Central memory CD8-positive, alpha-beta T cell (primary cell): ENCODE measurements at places on chromosomes 13 and 19.

DNA sequence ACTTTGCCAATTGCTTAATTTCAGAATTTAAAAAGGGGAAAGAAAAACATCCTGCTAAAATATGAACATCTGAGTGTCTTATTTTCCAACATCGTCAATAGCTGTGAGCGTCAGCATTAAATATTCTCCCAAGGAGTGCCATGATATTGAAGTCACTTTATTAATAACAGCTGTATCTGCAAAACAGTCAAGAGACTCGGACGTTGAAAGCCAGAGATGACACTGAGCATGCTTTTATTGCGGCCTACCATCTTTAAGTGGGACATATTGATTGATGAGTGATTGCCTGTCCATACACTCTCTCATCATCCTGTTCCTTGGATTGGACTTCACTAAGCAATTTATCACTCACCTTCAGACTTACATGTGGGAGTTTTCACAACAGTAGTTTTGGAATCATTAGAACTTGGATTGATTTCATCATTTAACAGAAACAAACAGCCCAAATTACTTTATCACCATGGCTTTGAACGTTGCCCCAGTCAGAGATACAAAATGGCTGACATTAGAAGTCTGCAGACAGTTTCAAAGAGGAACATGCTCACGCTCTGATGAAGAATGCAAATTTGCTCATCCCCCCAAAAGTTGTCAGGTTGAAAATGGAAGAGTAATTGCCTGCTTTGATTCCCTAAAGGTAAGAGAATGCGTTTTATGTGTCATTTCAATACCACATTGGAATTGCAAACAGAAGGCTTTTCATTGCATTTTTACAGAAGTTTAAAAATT, 53.8 kb downstream of the MBNL2 start:
- DNase-seq: no peak

DNA sequence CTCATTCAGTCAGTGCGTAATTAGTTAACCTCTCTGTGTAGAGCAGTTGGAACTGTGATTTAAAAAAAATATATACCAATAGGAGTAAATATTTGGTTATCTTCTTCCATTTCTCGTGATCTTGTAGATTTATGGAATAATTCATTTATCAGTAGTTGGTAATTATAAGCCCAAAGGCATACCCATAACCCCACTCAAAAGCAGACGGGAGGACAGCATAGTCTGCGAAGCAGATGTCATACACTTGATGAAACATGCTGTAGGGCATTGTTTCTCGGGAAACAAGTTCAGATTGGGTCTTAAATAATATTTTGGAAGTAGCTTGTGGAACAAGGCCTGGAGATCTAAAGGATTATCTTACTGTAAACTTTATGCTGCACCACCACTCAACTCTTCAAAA, 119.7 kb downstream of the FRY start:
- no peak for DNase-seq

DNA sequence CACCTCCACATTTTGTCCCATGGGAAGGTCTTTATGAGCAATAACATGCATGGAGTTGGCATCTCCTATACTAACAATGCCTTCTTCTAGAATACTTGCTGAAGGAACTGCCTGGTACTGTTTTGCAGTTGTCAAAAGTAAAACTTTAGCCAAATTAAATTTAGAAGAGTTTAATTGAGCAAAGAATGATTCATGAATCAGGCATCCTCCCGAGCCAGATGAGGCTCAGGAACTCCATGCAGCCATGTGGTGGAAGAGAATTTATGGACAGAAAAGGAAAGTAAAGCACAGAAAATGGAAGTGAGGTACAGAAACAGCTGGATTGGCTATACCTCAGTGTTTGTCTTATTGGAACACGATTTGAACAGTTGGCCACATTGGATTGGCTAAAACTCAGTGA, 1081.9 kb downstream of the SLITRK1 start:
- no peak for DNase-seq

DNA sequence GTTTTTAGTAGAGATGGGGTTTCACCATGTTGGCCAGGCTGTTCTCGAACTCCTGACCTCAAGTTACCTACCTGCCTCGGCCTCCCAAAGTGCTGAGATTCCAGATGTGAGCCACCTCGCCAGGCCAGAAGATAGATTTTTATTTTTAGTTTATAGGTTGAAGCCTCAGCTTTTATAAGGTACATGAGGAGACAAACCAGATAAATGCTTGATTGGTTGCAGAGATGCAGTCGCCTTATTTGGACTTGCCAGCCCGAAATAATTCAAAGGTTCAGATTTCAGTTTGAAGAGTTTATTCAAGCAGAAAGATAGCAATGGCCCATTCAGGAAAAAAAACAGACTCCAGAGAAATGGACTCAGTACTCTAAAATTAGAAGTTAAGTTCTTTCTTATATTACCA, 3.1 kb downstream of the ZNF69 start:
- no peak for DNase-seq

- DNase-seq: no peak
Measured at GRCh38 chr19:49560358-49560900, 19.9 kb downstream of the NOSIP start.

- no peak for DNase-seq
Measured at GRCh38 chr13:107838588-107839161, 376.7 kb downstream of the LIG4 start.

DNA sequence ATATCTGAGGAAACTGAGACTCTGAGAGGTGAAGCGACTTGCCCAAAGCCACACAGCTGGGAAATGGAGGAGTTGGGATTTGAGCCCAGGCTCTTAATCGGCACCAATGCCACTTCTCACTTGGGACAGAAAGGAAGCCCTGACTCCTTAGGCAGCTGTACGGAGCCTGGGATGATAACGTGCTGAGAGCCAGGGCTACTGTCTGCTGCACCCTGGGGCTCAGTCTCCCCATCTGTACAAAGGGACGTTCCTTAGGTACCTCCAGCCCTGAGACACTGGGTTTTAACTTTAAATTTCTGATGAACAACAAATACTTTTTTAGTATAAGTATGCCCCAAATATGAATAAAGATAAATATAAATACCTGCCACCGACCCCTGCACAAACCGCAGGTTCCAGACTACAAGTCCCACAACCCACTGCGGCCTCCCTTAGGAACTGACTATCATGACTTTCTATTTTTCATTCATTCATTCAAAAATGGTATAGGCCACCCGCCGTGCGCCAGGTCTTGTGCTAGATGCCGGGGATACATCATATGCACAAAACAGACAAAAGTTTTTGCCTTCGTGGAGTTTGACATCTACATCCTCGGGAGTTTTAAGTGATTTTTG, 776 bp upstream of the NCLN start:
- no peak for DNase-seq

- no peak for DNase-seq
Measured at GRCh38 chr13:112118451-112119064, 51.6 kb downstream of the SOX1 start.

GRCh38 chr13:20702915-20703779, at the start of gene IL17D:
TSS of gene IL17D (plus strand) at chr13:20703699. CDS start at chr13:20704002, 303 bp downstream.
- DNase-seq: no peak

DNA sequence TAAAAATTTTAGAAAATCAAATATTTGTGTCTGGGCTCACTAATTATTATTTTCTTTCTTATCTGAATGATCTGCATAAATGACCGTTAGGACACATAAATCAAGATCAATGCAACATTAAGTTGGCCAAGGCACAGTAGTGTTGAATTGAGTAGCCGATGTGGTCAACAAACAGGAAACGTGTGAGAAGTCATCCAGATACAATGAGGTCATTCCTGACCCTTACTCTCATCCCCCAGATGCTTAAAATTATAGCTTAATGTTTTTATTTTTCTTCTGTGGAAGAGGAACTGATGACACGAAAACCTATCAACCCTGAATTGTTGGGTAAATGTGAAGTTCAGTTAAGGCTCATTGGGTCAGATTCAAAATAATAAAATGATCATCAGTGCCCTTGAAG, 222.9 kb downstream of the RFC3 start:
- no peak for DNase-seq

- no peak for DNase-seq
Measured at GRCh38 chr13:78105656-78106055, 187.0 kb upstream of the EDNRB start.

GRCh38 chr19:28829762-28830161, 383.2 kb downstream of the UQCRFS1 start:
- no peak for DNase-seq

- no peak for DNase-seq
Measured at GRCh38 chr19:49403404-49404187, 15.5 kb downstream of the KASH5 start.

- no peak for DNase-seq
Measured at GRCh38 chr19:16461630-16462051, 10.1 kb downstream of the EPS15L1 start.

DNA sequence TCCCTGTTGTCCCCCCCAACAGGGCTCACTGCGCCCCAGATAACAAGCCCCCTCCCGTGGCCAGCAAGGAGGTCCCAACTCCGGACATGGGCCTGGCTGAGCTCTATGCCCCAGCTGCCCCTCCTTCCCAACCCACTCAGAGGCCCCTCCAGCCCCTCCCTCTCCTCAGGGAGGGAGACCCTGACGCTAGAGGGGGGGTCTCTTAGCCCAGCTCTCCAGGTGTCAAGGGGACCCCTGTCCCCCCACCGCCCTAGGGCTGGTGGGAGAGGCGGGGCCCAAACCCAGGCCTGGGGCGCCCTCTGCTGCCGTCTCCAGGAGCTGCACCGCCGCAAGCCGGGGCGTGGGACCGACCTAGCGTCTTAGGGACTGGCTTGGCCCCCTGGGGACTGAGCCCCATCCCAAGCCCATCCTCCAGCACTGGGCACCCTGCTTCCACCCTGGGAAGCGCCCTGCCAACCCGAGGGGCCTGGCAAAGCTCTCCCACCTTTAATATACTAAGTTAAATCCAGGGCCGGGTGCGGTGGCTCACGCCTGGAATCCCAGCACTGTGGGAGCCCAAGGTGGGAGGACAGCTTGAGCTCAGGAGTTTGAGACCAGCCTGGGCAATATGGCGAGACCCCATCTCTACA, 1.4 kb downstream of the GRIN3B start:
- DNase-seq: peak; percentile 75

- DNase-seq: no peak
Measured at GRCh38 chr19:41863209-41863931, 3.3 kb downstream of the RPS19 start.

- no peak for DNase-seq
Measured at GRCh38 chr19:44747739-44748425, 626 bp upstream of the BCL3 start.

- DNase-seq: no peak
Measured at GRCh38 chr19:37979547-37980082, 72.6 kb downstream of the SIPA1L3 start.

DNA sequence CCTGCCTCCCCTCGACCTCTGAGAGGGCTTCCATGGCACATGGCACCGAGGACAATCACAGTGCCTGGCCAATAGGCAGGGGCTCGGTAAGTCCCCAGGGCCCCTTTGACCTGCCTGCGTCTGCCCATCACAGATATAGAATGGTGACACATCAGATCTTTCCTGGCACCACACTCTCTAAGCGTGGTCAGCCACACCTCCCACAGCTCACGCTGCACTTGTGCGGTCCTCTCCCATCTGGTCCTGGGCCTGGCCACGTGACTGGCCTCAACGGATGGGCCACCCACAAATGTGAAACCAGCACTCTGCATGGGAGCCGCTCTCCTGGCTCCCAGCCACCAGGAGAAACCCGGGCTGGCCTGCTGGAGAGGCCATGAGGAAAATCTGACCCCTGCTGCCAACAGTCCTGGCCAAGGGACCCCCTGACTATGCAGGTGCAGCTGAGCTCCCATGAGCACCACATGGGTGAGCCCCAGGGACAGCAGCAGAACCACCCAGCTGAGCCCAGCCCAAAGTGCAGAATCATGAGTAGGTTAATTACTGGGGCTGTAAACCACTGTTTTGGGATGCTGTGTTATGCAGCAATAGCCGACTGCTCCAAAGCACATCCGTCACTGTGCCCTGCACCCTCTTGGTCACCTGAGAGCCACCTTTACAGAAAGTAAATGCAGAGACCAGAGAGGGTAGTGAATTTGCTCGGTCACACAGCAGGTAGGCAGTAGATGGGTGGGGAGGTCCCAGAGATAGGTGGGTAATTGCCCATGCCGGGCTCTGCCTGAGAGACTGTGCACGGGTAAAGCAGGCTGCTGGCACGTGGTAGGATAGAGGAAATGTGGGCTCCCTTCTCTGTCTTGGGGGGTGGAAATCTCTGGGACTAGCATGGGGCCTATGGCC, 9.7 kb upstream of the MEF2B start:
- DNase-seq: no peak

DNA sequence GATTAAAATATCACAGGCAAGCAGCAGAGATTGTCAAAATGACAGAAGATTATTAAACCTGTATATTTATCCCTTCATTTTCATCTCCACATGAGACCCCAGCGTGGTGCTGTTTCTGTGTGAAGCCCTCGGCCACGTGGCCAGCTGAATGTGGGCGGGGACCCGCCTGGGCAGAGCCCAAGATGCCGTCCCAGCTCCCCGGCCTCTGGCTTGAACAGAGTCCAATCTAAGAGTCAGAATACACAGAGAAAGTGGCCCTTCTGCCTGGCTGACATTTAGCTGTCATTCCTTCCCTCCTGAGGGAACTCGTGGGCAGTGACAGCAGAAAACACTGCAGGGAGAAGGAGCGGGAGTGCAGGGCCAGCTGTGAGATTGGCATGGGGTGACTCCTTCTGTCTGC, 34.9 kb upstream of the UQCRFS1 start:
- DNase-seq: no peak

- DNase-seq: no peak
Measured at GRCh38 chr13:102792396-102792795, 6.4 kb downstream of the POGLUT2 start.

GRCh38 chr13:98838776-98839175, 86.3 kb upstream of the SLC15A1 start:
- DNase-seq: no peak
